ENCODE measurements at places on chromosomes 12 and 14.
A peak's percentile ranks its signal among the peaks of the same experiment; 100 is the strongest.

DNA sequence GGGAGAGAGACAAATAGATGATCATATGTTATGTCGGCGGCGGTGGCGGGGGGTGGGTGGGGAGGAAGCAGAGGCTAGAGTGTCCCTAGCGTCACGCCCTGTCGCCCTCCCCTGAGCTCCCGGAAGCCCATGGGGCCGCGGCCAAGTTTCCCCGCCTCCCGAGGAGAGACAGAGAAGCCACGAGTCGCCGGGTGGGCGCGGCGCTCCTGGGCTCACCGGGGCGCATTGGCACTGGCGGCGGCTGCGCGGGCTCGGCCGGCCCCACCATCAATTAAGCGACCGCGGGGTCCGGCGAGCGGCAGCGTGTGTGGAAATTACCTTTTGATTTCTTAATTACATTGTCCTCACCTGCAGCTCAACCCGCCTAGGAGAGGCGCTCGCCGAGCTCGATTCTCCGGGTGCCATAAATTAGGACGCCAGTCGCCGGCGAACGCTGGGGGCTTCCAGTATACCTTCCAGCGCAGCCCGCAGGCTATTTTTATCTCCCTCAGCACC lies 119.9 kb upstream of the LHX5 start:
- peak; percentile 53 for DNase-seq

GRCh38 chr12:24044941-24045703 lies 95.7 kb upstream of the SOX5 start:
- DNase-seq = no peak

DNA sequence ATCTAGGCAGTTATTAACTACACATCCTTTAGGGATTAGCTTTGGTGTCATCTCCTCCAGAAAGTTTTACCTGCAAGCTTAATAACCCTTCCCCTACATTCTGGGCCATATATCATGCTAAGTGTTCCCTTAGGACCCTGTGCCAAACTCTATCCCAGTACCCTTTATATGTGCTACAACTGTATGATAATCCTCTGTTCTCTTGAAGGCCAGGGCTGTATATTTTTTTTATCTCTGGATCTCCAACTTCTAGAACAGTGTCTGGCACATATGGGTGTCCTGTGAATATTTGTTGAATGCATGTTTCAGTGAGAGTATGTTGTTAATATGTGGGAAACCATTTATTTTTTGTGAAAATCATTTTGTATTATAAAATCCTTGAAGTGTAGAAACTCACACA lies 106.7 kb downstream of the PPM1A start:
- no peak for DNase-seq

DNA sequence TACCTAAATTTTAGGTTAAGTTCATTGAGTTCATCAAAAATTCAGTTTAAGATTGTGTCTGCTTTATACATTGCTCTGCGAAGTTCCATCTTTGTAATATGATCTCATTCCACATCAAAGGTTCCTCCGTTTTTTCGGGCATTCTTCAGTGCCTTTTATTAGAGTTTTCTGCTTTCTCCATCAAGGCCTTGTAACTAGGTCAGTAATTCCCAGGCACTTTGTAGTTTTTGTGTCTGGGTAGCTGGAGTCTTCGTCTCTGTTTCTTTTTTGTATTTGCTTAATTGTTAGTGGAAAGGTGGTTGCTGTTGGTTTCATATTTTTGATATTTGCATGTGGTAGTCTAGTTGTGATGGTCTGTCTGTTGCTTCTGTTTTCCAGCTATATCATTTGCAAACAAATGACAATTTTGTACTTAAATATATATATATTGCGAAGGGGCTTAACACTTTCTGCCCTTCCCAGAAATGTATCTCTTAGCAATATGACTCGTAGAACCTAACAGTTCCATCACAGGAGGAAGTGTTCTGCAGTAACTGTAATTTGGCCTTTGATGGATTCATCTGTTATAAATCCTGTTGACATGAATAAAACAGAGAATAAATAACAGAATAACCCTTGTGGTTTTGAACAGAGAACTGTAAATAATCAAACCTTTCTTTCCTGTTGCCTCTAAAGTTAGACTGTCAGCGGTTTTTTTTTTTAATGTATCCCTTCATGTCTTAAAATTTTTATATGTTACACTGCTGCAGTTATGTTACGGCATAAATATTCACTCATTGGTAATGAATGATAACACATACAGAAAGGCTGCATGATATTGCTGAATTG lies 88.4 kb upstream of the DYNC1H1 start:
- DNase-seq = no peak

- no peak for DNase-seq
Measured at GRCh38 chr12:21073129-21073528, 57.9 kb upstream of the SLCO1B1 start.

DNA sequence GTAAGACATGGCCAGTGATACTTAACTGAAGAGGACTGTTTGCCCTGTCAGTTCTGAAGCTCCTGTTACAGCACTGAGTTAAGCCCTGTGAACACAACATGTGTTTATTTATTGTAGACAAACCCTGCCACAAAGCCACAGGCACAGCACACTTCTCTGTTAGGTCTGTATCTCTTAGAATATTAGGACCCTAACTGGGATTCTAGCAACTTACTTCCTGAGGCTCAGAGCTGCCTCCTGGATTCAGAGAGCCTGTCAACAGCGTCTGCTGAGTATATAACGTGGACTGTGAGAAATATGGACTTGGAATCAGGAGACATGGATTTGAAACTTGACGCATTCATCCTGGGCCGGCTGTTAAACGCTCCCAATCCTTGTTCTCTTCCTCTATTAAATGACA lies 135.0 kb upstream of the HIF1A start:
- no peak for DNase-seq

Measured in Calu3 (cell line).